ENCODE measurements at places on chromosomes 2 and 18. TPM values are rescaled to one million over a fixed set of nuclear protein-coding genes. Genes with fewer than 3 reads are reported as not detected.

Gene ANKRD29
- 2.3 TPM for total RNA-seq

Gene HPCAL1
- total RNA-seq = 72.0 TPM

Gene YES1
- 77.9 TPM for total RNA-seq

Gene KIF5C
- total RNA-seq = 0.24 TPM

Gene POTEC
- not detected for total RNA-seq

Gene ANKRD62
- not detected for total RNA-seq

Gene NCK2
- total RNA-seq = 39.9 TPM

Gene FZD7
- total RNA-seq = 30.3 TPM

All from epithelial cell of alveolus of lung (primary cell).